CD4-positive, alpha-beta T cell treated with Interferon alpha-2 for 1 hour (primary cell): ENCODE measurements at places on chromosomes 6 and 20.

DNA sequence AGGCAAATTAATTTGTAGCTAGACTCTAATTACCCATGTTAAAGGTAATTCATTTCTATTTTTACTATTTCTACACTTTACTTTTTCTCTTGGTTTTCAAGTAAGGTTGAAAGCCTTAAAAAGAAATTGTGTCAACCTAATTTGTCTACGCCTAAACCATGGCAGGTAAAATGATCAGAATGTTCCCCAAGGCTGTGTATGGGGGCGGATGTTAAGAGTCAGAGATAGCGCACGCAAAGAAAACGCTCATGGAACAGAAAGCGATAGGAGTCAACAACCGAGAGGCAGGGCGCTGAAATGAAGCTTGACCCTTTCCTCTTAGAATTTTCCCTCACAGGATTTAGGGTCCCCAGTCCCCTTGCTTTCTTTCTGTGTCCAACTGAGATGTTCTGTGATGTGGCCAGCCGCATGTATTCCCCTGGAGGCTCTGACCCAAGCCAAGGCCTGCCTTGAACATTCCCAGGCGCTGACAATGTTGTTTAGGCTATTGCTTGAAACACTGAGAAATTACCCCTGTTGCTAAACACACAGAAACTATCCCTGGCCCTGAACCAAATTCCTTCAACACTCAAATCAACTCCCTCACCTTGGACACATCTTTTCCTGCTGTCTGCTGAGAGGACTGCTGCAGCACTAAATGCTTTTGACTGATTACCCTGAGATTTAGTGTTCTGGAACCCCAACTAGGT, 10.9 kb downstream of the PSMB1 start:
- DNase-seq = no peak

- no peak for DNase-seq
Measured at GRCh38 chr6:10268611-10269310, 146.1 kb downstream of the TFAP2A start.

DNA sequence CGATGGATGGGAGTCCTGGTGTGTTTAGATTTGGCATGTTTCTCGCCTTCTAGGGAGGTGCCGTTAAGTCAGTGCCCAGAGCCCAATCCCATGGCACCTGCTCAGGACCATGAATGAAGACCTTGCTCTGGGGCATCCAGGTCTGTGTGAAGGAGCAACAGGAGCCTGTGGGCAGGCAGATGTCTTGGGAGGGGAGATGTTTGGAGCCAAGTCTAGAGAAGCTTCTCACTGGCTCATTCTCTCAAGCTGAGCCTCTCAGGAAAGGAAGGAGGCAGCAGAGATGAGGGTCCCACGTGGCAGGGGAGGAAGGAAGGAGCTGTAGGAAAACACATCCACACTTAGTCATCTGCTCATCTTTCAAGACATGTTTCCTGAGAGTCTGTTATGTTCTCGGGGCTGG, 9.5 kb upstream of the SIRPB1 start:
- no peak for DNase-seq

- DNase-seq = peak; percentile 65
Measured at GRCh38 chr6:31180500-31180899, 10.0 kb upstream of the POU5F1 start.

- no peak for DNase-seq
Measured at GRCh38 chr6:164401871-164402270, 907.5 kb downstream of the C6orf118 start.

- no peak for DNase-seq
Measured at GRCh38 chr6:19734061-19734460, 103.1 kb upstream of the ID4 start.

DNA sequence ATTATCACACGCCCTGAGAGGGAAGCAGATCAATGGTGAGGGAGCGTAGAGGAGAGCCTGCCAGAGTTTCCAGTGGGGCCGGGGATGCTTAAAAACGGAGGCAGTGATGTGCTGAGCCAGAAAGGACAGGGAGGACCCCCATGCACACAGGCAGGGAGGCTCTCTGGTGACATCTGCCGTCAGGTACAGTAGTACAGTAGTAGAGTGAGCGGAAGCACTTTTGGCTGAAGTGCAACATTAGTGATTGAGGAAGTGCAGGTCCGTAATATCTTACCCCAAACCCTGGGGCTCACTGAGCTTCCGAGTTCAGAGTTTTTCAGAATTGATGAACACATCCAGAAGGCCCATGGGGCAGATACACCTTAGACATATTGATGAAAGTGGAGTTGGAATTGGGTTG, 42.1 kb downstream of the GFRA4 start:
- DNase-seq = no peak

DNA sequence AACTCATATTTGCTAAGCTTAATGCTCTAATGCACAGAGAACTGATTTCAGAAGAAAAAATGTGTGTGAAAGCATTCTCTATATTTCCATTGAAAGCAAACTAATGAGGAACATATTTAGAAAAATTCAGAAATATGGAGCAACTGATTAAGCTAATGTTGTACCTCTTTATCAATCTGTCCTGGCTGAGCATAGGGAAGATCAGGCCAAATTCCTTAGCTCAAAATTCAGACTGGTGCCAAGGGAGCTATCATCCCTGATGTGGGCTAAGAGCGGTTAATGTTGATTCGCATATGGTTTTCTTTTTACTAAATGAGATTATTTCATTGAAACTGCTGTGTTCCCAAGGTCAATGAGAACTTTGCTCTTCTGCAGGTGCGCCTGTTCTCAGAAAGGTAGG, 93.9 kb upstream of the HS3ST5 start:
- no peak for DNase-seq

GRCh38 chr6:90199900-90200299, 96.7 kb downstream of the BACH2 start:
- no peak for DNase-seq

DNA sequence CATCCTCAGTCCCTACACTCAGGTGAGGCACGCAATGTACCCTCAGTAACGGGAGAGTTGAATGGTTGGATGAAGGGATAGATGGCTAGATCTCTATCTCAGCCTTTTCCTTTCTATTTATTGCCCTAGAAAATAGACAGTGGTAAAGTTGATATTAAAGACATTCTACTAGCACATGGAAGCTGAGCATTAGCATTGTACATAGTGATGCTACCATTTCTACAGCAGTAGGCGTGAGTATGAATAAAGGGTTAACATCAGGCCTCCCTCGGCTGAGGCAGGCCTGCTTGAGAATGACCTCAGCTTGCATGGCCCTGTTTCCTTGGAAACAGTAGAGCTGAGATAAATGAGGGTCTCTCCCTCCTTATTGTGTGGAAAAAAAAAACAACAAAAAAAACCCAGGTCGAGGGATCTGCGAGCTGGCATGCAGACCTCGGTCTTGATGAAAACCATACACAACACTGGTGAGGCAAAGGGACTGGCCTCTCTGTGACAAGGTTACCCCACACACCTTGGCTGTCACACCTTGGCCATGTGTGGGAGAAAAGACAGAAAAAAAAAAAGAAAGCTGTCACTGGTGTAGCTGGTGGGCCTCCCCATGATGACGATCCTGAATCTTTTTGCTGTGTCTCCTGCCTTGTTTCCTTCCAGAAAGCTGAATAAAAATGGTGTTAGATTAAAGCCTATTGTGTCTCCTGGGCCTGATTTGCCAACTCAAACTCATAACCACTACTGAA, 160.0 kb downstream of the HACE1 start:
- no peak for DNase-seq

- DNase-seq = no peak
Measured at GRCh38 chr6:79385893-79386292, 151.3 kb downstream of the LCA5 start.

GRCh38 chr20:34798328-34798727, 27.1 kb downstream of the NCOA6 start:
- no peak for DNase-seq

- DNase-seq = no peak
Measured at GRCh38 chr6:163860287-163861081, 446.0 kb downstream of the QKI start.

GRCh38 chr6:3509336-3509735, 52.5 kb upstream of the SLC22A23 start:
- DNase-seq = no peak

DNA sequence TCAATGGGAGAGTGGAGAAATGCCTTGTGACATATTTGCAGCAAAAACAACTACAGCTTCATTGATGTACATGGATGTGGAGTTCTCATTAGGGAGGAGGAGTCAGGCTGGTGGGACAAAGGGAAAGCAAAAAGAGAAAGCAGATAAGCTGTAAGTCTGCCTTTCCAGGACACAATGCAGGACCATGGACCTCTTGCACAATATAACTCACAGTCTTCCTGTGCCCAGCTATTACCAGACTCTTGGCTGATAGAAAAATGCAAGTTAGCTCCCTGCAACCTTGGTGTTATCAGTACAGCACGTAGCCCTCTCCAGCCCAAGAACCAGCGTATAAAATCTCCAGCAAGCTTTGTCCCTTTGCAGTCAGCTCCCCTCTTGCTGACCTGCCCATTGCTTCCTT, 232.3 kb downstream of the NFATC2 start:
- no peak for DNase-seq

- DNase-seq = no peak
Measured at GRCh38 chr6:621931-622330, 35.0 kb downstream of the HUS1B start.

DNA sequence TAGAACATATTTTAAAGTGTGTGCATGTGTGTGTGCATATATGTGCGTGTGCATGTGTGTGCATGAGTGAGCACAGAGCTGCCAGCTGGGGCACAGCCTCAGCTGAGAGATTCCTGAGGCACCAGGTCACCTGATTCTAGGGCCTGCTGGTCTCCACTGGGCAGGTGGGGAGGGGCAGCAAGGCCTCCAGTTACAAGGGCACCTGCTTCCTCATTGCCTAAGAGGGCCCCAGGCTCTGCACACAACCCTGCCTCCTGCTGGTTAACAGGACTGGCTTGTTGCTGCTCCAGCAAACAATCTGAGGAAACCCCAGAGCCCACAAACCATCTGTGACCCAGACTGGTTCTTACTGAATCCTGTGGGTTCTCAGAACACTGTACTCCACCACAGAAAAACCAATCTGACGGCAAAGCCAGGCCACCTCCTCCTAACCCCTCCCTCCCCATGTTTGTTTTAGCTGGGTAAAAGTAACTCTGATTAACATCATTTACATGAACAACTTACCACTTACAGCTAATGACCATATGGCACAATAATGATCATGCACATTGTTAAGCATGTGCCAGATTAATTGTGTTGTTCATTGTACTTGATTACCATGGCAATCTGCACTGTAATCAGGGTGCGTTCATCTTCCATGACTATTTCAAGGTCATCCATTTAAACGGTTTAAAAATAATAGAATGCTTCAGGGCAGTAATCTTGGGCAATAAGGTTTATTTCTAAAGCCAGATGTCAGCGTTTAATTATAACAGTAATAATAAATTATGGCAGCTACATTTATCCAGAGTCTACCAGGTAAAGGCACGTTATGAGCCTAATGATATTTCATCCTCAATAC, 23.1 kb upstream of the UBE2J1 start:
- peak; percentile 75 for DNase-seq

DNA sequence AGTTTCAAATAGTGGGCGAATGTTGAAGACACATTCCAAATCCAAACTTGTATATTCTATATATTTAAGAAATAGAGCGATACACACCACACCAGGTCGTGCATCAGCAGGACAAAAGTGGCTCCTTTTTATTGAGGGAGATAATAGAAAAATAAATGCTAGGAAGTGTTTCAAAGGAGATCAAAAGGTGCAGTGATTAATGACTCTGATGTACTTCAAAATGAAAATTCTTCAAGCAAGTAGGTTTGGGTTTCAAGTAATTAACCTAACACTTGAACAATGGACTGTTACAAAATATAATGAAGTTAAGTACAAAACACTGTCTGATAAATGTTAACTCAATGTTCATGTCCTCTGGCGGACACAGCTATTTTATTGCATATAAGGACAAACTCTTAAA, 185.9 kb downstream of the BTBD9 start:
- no peak for DNase-seq

DNA sequence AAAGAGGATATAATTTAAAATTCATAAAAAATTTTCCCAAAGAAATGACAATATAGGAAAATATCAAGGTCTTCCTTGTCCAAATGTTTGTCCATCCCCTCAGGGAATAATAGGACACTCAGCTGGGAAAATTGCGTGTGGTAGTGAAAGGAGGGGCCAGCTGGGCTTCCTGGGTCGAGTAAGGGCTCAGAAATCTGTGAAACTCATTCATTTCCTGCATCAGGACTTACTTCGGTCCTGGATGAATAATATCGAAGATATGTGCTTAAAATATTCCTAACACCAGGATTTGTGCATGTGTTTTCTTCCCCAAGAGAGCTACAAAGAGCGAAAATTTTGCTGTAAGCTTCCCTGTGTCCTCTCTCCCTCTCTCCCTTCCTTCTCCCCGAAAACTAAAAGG, 118.2 kb upstream of the GJE1 start:
- DNase-seq = no peak

DNA sequence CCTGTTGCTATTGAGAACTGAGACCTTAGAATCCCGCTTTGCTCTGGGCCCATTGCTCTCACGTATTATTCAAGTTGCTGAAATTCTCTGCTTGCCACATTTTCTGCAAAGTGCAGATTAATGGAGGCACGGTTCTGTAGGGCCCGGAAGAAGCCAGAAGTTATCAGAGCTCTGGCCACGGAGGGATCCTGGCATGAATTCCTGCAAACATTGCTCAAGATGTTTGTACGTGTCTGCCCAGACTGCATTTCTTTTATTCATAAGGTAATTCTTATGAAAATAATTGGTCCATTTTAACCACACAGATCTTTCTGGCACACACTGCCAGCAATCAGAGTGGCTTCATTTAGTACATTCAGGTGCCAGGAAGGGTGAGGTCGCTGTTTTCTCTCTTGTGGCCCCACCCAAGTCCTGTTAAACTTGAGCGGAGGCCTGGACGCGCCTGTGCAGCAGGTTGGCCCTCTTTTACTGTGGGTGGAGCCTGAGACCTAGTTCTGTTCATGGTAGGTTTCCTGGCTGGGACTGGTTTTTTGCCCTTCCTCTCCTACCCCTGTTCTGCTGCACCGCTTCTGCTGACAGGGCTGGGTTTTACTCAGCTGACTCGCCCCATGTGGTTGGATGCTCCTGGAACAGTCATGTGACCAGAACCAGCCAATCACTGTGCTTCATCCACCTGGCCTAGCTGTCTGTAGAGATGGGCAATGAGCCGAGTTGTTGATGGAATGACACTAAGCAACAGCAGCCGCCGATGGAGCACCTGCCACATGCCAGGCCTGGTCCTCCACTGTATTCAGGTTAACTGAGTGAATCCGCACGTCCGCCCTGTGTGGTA, 230.2 kb downstream of the CDH4 start:
- no peak for DNase-seq

DNA sequence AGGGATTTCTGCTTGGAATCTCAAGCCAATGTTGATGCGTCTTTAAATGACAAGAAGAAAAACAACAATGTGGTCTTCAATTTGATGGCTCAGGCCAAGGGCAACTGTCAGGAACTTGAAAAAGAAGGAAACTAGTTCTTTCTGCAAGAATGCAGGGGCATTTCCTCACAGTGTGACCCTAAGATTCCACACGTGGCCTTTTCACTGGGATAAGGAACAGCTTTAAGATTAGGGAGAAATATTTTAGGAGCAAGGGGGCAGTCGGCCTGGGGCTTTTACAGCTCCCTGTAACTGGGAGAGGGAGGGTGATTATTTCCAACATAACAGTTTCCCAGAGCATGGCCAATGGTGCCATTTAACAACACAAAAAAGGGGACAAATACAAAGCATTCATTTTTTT, 39.4 kb upstream of the MRPS10 start:
- DNase-seq = no peak

- DNase-seq = no peak
Measured at GRCh38 chr20:61014491-61014890, 237.6 kb upstream of the CDH4 start.

GRCh38 chr6:136720045-136720770, 72.1 kb downstream of the MAP3K5 start:
- no peak for DNase-seq

GRCh38 chr6:119444642-119445557, 95.3 kb upstream of the MAN1A1 start:
- DNase-seq = no peak

- DNase-seq = no peak
Measured at GRCh38 chr20:59784365-59784764, 149.1 kb downstream of the SYCP2 start.
